Bone marrow (tissue), 2 donors: ENCODE measurements at places on chromosomes 11 and 22.

GRCh38 chr22:30694640-30695350 is at the start of gene OSBP2:
TSS of gene OSBP2 (plus strand) at chr22:30694874. CDS start at chr22:30694910, 36 bp downstream.
- no peak for DNase-seq

DNA sequence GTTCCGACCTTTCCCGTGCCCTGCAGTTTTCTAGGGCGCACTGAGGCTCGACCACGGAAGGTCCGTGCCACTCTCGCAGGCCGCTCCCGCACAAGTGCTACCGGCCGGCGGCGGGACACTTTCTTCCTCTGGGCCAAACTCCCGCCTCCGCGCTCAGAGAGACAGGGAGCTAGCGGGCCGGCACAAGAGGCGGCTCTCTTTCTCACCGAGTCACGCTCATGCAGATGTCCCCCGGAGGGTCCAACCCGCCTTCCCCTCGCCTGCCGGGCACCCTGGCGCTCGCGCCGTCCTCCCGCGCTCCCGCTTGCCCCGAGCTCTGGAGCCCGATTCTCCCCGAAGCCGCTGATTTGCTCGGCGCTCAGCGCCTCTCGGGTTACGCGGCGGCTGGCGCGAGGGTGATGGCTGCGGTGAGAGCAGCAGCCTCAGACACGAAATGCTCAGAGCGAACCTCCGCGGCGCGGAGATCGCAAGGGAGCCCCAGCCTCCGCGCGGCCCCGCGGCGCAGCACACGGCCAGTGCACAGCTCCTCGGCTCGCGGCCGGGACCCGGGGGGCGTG is 1.0 kb downstream of the LMO1 start:
- no peak for DNase-seq

DNA sequence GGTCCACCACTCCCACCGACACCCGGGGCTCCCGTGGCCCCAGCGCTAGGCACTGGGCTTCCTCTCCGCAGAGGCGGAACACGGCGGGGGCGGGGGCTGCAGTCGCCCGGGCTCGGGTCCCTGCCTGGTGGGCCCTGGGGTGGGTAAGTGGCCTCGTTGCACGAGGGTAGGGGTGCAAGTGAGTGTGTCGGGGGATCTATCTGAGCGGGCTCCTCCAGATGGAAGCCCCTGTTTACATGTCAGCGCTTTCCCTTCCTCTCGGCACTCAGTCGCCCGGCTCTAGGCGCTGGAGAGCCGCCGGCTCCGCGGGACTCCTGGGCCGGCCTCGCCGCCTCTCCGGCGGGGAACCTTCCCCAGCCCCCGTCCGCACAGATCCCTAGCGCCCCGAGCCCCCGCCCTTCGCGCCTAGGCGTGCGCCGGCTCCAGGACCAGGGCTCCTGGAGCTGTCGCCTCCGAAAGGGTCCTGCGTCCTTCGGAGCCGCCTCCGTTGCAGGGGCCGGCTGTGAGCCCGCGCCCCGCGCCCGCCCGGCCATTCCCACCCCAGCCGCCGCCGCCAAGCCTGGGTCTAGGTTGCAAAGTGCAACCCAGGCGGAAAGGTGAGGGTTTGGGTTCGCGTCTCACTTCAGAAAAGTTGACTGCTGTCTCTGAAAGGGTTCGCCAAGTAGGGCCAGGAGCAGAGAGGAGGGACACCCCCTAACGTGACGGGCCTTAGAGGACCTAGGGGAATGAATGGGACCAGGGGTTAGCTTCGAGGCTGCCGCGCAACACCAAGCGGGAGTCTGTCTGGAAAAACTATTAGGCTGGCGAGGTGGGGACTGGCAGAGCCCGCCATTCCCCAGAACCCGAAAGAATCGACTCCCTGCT is 978 bp downstream of the FLI1 start:
- peak; percentile 39 for DNase-seq

DNA sequence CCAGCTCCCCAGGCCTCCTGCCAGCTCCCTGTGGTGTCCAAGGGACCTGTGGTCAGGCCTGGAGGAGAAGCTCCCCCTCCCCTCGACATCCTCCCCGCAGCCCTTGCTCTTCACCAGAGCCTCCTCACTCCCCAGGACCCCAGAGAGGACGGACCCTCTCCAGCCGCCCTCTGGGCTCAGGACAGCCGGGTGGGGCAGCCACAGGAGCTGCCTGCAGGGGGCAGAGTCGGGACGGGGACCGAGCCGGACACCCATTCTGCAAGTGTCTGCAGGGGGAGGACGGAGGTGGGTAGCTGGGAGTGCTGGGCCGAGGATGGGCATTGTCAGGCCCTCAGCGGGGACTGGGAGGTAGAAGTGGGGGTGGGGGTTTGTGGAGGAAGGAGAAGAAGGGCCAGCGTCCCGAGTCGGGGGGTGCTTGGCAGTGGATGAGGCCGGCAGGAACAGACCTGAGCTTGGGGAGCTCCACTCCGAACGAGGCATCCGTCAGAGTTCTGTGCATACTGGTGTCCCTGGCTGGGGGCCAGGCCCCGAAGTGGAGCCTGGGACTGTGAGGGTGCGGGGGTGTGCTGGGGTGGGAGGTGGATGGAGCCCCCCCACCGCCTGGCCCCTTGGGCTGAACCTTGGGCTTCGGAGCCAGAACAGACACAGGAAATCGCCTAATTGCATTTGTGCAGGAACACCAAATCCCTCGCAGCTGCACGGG is 15.2 kb downstream of the PRR33 start:
- no peak for DNase-seq

GRCh38 chr11:99708928-99709672 is 688.4 kb downstream of the CNTN5 start:
- no peak for DNase-seq

- DNase-seq = no peak
Observed at GRCh38 chr22:24685531-24686190, 82.7 kb downstream of the GGT1 start.

DNA sequence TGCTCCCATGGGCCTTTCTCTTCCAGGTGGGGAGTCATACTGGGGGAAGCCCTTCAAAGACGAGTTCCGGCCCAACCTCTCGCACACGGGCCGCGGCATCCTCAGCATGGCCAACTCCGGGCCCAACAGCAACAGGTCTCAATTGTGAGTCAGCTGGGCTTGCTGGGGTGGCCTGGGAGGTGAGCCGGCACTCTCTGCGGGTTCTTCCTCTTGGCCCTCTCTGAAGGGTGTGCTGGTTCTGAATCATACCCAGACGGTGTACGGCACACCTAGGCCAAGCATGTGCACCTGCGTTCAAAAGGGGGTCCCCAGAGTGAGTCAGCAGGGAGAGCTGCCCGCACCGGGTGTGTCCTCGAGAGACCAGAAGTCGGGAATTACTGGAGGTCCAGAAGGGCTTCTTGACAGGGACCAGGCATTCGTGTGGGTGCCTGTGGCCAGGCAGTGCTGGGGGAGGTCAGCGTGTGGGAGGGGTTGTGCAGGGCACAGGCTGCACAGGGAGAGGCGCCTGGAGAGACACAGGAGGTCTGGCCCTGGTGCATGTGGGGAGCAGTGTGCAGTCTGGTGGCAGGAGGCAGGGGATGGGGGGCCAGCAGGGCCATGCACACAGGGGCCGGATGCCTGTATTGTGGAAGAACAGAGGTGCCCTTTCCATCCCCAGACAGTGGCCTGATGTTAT is 23.0 kb downstream of the PPIL2 start:
- no peak for DNase-seq
